Activated CD4-positive, alpha-beta memory T cell treated with anti-CD3 and anti-CD28 coated beads for 36 hours (primary cell): ENCODE measurements at places on chromosomes 1 and 21. TPM values are rescaled to one million over a fixed set of nuclear protein-coding genes. Genes with fewer than 3 reads are reported as not detected.

GRCh38 chr1:174022976-174023277 is 770 bp upstream of the RC3H1 start:
- no peak for DNase-seq

- no peak for DNase-seq
These were observed 139.2 kb downstream of the TM2D1 start for GRCh38 chr1:61585714-61586113.

GRCh38 chr1:225422795-225423517 is 4.9 kb downstream of the LBR start:
- DNase-seq: no peak

PLA2G4A gene
- 1.1 TPM for total RNA-seq

DNA sequence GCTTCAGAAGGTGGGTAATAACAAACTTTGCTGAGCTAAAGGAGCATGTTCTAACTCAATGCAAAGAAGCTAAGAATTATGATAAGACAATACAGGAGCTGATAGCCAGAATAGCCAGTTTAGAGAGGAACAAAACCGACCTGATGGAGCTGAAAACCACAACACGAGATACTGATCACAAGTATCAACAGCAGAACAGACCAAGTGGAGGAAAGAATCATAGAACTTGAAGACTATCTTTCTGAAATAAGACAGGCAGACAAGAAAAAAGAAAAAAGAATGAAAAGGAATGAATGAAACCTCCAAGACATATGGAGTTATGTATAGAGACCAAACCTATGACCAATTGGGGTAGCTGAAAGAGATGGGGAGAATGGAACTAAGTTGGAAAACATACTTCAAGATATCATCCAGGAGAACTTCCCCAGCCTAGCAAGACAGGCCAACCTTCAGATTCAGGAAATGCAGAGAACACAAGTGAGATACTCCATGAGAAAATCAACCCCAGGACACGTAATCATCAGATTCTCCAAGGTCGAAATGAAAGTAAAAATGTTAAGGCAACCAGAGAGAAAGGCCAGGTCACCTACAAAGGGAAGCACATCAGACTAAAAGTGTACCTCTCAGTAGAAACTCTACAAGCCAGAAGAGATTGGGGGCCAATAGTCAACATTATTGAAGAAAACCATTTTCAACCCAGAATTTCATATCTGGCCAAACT is 20.5 kb downstream of the CD84 start:
- no peak for DNase-seq

SELE gene
- total RNA-seq: not detected

- no peak for DNase-seq
These were observed 456 bp downstream of the PTPN14 start for GRCh38 chr1:214550857-214551435.

CD34 gene
- not detected for total RNA-seq

CRABP2 gene
- 2.3 TPM for total RNA-seq

- DNase-seq: no peak
These were observed 350.2 kb downstream of the PLPP3 start for GRCh38 chr1:56229186-56229585.

DNA sequence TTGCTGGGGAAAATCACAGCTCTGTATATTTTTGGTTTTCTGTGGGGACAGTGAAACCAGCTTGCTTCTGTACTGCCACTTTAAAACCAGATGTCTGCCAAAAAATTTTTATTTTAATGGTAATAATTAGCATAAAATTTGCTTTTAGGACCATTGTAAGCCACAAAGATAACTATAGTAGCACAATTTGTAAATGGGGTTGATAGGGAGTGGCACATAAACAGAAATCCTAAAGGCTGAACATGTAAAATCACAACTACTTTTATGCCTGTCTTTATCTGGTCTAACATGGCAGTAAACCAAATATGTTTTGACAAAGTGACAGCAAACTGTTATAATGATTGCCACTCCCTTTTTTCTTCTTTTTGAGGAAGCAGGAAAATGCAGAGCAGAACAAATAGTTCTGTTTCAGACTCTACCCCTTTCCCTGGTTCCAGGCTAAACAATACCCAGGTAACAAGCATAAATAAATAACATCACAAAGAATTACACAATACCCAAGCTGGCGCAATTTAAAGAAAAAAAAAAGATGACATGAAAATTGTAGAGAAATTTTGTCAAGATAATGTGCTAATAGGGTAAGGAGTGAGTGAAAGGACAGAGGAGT is 24.0 kb upstream of the CCDC181 start:
- DNase-seq: no peak

CD1D gene
- total RNA-seq: not detected

GRCh38 chr1:177912991-177913390 is 56.9 kb downstream of the SEC16B start:
- no peak for DNase-seq

TNN gene
- total RNA-seq: not detected

DNA sequence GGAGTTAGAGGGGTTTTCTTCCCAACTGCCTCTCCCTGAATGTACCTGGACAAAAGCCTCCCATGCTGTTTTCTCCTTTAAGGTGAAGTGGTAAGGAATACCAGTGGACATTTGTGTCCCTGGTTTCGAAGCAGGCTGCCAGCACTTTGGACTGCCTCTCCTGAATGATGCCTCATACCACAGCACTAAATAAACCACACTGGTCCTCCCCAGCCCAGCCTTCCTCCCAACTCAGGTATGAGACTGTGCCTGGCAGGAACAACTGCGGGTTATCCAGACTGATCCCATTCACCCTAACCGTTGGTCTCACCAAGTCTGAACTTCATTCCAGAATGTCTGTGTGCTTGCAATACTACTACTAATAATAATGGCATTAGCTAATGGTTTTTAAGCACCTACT is 9.3 kb downstream of the COQ8A start:
- DNase-seq: no peak

TOMM20 gene
- total RNA-seq: 142 TPM

NR5A2 gene
- total RNA-seq: not detected

MNDA gene
- total RNA-seq: not detected

KIF17 gene
- total RNA-seq: not detected

- DNase-seq: no peak
These were observed 120.1 kb downstream of the CAMTA1 start for GRCh38 chr1:6905331-6905730.

RGS8 gene
- not detected for total RNA-seq

BTF3L4 gene
- total RNA-seq: 32.5 TPM

TEDDM1 gene
- not detected for total RNA-seq

- DNase-seq: no peak
These were observed 53.5 kb downstream of the GLIS1 start for GRCh38 chr1:53685272-53686051.

DNA sequence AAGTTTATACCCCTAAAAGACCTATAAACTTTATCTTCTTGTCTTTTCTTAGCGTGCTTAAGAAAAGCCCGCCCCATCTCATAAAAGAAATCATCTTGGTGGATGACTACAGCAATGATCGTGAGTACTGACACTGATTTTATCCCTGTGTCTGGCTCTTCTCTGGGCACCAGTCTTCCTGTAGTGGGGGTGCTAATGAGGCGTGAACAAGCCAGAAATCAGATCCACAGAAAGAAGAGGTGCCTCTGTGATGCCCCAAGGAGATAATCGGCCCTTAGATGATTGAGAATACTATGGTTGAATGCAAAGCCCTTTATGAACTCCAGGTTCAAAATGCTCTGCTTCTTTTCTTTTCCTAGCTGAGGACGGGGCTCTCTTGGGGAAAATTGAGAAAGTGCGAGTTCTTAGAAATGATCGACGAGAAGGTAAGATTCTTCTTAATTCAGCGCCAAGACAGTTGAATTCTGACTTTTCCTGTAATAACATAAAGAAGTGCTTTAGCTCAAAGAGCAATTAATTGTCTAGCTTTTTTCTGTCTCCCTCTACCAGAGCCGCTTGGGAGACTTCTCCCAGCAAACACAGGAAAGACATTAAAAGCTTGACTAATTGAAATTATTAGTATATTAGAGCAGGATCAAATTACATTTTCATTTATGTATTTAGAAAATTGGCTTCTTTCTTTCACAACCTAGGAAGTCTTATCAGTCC is 169.4 kb downstream of the GALNT2 start:
- DNase-seq: no peak

- DNase-seq: no peak
These were observed 585.3 kb downstream of the PTPRU start for GRCh38 chr1:29821605-29822004.

- DNase-seq: no peak
These were observed 66.8 kb downstream of the CAPZB start for GRCh38 chr1:19418503-19418971.

PLA2G2C gene
- 0.43 TPM for total RNA-seq

INSRR gene
- 0.05 TPM for total RNA-seq

DNA sequence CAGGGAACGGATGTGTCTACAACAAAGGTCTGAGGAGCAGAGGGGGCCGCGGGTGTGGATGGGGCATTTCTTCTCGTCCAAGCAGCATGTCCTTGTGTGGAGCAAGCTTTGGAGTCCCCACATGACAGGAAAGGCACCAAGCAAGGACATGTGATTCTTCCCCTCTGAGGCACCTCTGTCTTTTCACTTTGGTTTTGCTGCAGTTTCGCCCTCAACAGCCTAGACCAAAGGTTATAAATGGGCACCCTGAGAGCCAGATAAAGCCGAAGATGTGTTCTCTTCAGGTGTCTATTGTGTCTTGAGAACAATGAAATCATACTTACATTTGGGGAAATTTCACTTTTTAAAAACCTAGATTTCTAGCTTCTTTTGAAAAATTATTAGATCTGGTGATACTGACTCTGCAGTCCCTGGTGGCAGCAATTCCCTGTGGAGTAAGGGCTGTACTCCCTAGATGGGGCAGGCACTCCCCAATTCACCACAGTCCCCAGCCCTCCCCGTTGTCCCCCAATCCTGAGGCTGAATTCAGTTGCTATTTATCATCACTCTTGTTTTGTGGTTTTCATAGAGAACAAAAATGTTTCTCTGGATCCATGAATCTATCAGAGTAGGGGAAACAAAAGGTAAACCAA is 28.8 kb upstream of the IKBKE start:
- DNase-seq: no peak

DNA sequence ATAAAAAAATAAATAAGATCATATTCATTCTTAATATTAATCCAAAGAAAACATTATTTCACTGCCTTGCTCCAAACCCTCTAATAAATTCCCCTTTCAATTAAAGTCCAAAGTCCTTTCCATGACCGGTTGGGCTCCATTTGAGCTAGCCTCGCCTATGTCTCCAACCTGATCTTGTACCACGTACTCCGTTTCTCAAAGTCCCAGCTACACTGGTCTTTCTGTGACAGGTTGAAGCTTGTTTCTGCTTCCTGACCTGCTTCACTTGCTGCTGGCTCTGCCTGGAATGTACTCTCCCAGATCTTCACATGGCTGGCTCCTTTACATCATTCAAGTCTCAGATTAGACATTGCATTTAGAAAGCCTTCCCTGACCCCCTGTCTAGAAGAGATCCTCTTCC is 16.4 kb downstream of the RPL5 start:
- DNase-seq: no peak
